Activated CD4-positive, alpha-beta memory T cell treated with anti-CD3 and anti-CD28 coated beads, Interleukin-2, amount 10 ng/mL, durations not matched to agents 7 days and 5 days (primary cell): ENCODE measurements at places on chromosomes 2 and 18. TPM values are rescaled to one million over a fixed set of nuclear protein-coding genes. Genes with fewer than 3 reads are reported as not detected.
A peak's percentile ranks its signal among the peaks of the same experiment; 100 is the strongest.

- no peaks in the 10 kb centered on the region for H3K4me1 ChIP-seq
- no peaks in the 10 kb centered on the region for H3K36me3 ChIP-seq
- peaks cover 17% of the 10 kb centered on the region for H3K27me3 ChIP-seq
- H3K27ac ChIP-seq = no peak overlapping the region
Observed at GRCh38 chr18:45161850-45162249, 453.4 kb upstream of the SLC14A2 start.

DNA sequence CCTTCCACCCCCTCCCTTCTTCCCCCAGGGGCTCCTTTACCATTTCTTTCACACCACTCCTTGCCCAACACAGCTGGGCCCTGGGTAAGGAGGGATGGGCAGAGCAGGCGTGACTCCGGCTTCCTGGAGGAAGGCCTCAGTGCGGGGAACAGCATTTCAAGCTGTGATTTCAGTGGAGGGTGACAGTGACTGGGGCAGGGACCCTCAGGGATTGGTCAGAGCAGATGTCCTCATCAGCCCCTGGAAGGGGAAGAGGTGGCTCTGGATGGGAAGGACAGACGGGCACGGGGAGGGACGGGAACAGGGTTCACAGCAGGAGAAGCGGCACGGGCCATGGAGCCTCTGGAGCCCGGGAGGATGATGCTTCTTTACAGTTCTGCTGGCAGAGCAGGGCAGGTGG is 130.8 kb upstream of the TWIST2 start:
- no peaks in the 10 kb centered on the region for H3K27me3 ChIP-seq
- DNase-seq = no peak
- H3K27ac ChIP-seq = no peak overlapping the region
- no peaks in the 10 kb centered on the region for H3K4me1 ChIP-seq

DNA sequence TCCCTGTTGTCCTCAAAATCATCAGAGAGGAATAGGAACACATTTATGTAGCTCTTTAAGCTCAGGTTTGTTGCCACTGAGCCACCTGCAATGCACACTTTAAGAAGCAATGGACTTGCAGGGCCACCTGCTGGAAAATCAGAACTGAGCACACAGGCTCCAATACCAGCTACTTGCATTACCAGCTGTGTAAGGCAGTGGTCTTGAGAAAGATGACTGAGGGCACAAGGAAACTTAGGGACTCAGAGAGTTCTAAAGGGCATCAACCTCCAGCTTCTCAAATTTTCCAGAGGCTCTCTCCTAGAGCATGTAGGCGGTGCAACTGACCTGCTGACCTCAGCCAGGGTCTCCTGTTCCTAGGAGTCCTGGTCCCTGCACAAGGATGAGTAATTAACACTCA is 2.5 kb upstream of the CNDP2 start:
- peaks cover 11% of the 10 kb centered on the region for H3K36me3 ChIP-seq
- peaks cover 27% of the 10 kb centered on the region for H3K4me1 ChIP-seq
- DNase-seq = peak; percentile 66
- H3K4me3 ChIP-seq = no peak overlapping the region

DNA sequence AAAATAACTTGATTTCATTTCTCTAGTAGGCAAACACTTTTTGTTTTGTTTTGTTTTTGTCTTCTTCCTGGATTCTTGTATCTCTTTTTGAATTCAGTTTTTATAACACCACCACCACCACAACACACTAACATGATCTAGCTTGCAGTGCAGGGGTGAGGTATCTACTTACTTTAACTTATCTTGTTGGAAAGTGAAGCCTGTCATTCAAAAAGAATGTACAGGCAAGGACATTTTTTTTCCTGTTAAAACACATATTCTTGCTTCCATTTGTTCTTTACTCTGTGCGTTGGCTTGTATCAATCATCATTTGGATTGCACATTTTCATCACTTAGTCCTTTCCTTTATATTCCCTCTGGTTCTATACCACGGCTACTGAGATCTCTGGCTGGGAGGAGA is 824.2 kb downstream of the PLCL1 start:
- no peaks in the 10 kb centered on the region for H3K36me3 ChIP-seq
- H3K4me3 ChIP-seq = no peak overlapping the region
- no peaks in the 10 kb centered on the region for H3K4me1 ChIP-seq
- no peak overlapping the region for H3K27ac ChIP-seq
- no peaks in the 10 kb centered on the region for H3K27me3 ChIP-seq
- no peak for DNase-seq

DNA sequence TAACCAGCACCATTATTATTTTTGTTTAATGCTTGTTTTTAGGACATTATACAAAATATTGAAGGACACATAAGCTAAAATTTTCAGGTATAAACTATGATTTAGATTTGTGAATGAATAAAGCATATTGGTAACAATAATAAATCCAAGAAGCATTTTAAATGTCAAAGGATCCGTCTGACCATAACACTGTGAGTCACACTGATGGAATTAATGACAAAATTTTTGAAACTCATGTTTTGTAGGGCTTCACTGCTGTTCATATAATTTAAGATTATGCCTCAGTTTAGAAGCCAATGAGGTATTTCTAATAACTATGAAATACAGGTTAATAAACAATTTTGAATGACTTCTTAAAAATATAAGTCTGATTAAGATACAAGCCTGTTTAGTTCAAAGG is 124.6 kb downstream of the TMEFF2 start:
- H3K27me3 ChIP-seq = no peaks in the 10 kb centered on the region
- no peak for DNase-seq
- H3K36me3 ChIP-seq = no peaks in the 10 kb centered on the region
- peaks cover 10% of the 10 kb centered on the region for H3K4me1 ChIP-seq

- DNase-seq = peak; percentile 19
- no peaks in the 10 kb centered on the region for H3K36me3 ChIP-seq
- no peak overlapping the region for H3K4me3 ChIP-seq
- peaks cover 17% of the 10 kb centered on the region for H3K27me3 ChIP-seq
- H3K4me1 ChIP-seq = peaks cover 14% of the 10 kb centered on the region
Observed at GRCh38 chr2:173048897-173049661, 26.6 kb upstream of the MAP3K20 start.

GRCh38 chr18:54157646-54158385 is 66.7 kb downstream of the MBD2 start:
- peaks cover 4% of the 10 kb centered on the region for H3K4me1 ChIP-seq
- peaks cover 85% of the 10 kb centered on the region for H3K36me3 ChIP-seq
- H3K27ac ChIP-seq = no peak overlapping the region
- no peaks in the 10 kb centered on the region for H3K27me3 ChIP-seq

GRCh38 chr18:43893001-43893637 is 615.8 kb upstream of the SYT4 start:
- no peak overlapping the region for H3K4me3 ChIP-seq
- no peaks in the 10 kb centered on the region for H3K36me3 ChIP-seq
- no peak overlapping the region for H3K27ac ChIP-seq
- H3K27me3 ChIP-seq = no peaks in the 10 kb centered on the region
- H3K4me1 ChIP-seq = no peaks in the 10 kb centered on the region
- DNase-seq = no peak

GRCh38 chr2:3129867-3130266 is 247.8 kb downstream of the EIPR1 start:
- no peaks in the 10 kb centered on the region for H3K27me3 ChIP-seq
- no peaks in the 10 kb centered on the region for H3K4me1 ChIP-seq
- DNase-seq = no peak
- no peak overlapping the region for H3K27ac ChIP-seq

C18orf54 gene
- 14.5 TPM for total RNA-seq

MC4R gene
- not detected for total RNA-seq
